Coronary artery (tissue), 2 donors: ENCODE measurements at places on chromosomes 13 and 19.

DNA sequence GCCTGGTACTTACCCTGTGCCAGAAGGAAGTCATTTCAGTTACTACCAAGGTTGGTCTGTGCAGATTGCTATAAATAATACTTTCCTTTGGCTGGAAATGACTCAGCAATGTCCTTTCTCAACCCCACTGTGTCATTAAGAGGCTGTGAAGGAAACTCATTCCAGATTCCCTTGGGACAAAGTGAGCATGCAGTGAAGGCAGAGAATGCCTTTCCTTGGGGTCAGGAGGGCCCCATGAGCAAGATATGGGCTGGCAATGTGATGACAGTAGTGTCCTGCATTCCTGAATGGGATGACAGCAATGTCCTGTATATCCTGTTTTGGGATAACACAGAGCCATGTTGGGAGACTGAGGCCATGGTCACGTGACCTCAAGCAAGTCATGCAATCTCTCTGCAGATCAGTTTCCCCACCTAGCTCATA is 213.1 kb upstream of the TMTC4 start:
- no peak for DNase-seq

DNA sequence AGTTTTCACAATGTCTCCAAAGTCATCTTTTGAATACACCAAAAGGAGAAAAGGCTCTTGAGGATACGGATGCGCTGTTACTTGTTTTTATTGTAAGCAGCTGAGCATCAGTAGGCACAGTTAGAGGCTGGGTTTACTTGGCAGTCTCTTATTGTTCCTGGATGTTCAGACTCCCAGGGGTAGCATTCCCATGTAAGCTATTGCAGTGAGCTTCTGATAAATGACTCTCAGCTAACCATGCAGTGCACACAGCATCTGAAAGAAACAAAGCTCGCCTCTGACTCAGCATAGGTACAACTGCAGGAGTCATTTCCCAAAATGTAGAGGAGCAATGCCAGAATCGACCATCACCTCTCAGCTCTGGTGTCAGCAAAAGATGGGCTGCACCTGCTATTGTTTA is 84.8 kb downstream of the DCT start:
- no peak for DNase-seq

DNA sequence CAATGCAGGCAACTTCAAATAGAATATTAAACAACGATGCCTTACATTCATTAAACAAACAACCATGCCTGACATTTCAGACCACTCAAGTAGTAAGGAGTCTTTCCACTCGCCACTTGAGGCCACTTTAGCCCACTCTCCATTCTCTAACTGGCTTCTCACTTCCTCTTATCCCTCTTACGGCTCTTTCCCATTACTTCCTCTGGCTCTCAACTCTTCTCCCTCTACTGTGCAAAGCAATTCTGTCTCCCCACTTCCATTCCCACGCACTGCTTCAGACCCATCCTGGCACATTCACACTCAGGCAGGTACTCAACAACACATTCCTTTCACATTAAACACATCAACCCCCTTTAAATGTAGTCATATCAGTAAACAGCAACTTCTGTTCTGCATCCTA is 229.8 kb upstream of the IPO5 start:
- no peak for DNase-seq

DNA sequence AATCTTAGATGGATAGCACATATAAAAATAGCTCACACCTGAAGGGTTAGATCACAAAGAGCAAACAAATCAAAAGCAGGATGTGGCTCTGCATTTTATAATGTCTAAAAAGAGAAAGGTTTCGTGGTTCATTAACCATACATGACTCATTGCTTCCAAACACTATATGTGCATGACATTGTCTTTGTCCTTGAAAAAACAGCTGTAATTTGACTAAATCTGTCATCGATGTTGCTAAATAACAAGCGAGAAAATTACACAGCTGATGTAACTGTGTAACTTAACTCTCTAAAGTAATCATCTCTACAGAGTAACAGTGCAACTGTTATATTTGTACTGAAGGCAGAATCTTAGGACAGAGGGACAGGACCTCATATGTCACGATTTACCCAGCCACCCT is 383.1 kb upstream of the GPC6 start:
- no peak for DNase-seq

DNA sequence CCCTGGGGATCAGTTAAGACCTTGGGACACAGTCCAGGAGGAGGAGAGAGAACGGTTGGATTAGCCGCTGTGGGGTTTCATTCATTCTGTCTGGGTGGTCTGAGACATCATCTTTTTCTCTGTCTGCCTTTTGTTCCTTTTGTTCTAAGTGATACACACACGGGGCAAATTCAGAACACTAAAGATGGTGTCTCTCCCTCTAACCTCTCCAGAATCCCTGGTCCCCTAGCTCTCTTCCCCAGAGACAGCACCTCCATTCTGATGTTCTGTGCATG is 5.0 kb downstream of the BICRA start:
- DNase-seq = no peak

DNA sequence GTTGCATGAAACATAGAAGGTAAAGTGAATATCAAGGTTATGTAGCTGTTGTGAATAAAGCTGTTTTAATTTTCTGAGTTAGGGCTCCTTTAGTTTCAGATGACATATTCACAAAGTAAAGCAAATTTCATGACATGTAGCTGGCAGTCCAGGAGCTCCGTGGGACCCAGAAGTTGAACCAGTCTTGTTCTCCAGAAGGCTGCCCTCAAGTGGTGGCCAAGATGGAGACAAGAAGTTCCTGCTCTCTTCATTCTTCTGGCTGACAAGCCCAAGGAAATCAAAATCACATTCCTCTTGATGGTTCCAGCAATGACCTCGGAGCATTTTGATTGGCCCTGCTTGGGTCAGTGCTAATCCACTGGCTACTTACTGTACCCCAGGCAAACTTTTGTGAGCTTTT is 128.7 kb downstream of the LIG4 start:
- DNase-seq = no peak

DNA sequence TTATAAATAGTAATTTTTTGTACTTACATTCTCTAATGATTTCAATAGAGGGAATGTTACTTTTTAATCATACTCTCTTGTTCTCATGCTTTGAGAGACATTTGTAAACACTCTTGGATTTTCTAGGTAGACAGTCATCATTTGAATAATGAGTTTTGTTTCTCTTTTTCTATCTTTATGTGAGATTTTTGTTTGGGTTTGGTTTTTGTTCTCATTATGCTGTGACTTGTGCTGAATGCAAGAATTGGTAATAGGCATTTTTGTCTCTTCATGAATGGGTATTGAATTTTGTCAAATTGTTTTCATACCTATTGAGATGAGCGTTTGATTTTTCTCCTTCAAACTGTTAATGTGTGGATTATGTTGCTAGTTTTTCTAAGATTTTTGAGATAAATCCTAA is 56.8 kb upstream of the GPR183 start:
- DNase-seq = no peak
